ENCODE measurements at places on chromosomes 11 and 22.

GRCh38 chr11:17861036-17861755 is 126.6 kb downstream of the KCNC1 start:
- DNase-seq, result no peak

GRCh38 chr11:76564364-76564763 is 106.2 kb downstream of the LRRC32 start:
- no peak for DNase-seq

DNA sequence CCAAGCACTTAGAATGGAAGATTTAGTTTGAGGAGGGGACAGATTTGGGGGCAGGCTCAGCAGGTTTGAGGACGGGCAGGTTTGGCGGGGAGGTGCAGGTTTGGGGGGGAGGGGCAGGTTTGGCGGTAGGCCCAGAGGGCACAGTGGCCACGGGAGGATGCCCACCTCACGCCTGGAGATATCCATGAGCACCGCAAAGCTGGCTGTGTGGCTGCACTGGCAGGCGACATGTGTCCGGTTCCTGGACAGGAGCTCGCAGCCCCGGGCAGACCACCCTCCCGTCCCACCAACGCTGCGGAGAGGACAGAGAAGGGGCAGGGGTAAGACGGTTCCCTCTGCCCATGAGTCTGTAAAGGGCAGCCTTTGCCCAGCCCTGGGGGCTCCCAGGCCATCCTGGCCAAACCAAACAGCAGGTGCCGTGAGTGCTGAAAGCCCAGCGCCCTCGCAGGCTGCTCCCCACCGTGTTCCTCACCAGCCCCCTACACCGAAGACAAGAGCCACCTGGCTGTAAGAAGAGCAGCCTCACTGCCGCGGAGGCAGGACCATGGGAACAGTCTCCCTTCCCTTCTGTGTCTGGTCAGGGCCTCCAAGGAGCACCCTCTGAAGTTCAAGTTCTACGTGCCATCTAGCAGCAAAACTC is 43.0 kb downstream of the TRMU start:
- DNase-seq, result no peak

DNA sequence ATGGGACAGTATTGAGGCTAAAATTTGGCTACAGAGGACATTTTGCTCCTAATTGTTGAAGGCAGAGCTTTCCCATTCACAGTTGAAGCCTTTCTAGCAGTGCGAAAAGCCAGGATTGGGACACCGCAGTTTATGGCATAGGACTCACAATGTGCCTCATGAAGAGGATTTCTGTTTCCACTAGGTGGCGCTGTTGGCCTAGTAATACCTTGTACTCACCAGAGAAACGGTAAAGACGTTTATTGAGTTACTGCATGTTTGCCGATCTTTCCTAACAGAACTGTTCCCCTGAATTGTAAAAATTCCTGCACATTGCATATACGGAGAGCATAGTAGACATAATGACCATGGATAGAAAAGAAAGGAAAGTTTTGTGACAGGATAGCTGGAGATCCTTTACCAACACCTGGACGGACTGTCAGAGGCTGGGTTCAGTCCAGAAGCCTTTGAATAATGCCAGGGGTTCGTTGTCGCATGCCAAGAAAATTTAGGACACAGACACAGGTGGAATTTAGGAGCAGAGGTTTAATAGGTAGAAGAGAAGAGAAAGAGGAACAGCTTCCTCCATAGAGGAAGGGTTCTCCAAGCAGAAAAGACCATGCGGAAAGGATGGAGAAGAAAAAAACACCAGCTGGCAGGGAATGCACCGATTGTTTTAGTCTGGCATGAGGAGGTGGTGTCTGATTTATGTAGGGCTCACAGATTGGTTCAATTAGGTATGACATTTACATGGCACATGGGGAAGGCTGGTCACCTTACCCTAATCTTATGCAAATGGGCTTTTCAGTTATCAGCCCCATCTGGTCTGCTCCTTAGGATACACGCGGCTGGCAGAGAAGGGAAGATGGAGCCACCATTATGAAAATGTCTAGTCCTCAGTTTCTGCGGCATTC is 10.8 kb upstream of the OR51D1 start:
- no peak for DNase-seq

- peak; percentile 25 for DNase-seq
Measured at GRCh38 chr22:46915950-46916730, 153.7 kb downstream of the TBC1D22A start.

DNA sequence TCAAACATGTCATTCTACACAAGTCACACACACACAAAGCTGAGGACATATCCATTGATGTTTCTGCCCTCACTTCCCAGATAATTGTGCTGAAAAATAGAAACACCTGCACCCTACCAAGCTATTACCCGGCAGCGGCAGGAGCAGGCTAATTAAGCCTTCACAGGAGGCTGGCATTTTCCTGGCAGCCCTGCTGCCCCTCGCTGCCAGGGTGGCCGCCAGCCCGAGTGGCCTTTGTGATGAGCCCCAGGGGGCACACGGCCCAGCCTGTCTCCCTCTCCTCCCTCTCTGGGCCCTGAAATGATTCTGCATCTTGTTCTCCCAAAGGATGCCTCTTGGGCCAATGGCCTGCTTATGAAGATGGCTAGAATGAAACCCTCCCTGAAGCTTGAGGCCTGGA is 76.2 kb upstream of the TP53I11 start:
- no peak for DNase-seq

Data from type B pancreatic cell (in vitro differentiated cells).